Globus pallidus (tissue), 1 donor: ENCODE measurements at places on chromosomes 7 and 10.

DNA sequence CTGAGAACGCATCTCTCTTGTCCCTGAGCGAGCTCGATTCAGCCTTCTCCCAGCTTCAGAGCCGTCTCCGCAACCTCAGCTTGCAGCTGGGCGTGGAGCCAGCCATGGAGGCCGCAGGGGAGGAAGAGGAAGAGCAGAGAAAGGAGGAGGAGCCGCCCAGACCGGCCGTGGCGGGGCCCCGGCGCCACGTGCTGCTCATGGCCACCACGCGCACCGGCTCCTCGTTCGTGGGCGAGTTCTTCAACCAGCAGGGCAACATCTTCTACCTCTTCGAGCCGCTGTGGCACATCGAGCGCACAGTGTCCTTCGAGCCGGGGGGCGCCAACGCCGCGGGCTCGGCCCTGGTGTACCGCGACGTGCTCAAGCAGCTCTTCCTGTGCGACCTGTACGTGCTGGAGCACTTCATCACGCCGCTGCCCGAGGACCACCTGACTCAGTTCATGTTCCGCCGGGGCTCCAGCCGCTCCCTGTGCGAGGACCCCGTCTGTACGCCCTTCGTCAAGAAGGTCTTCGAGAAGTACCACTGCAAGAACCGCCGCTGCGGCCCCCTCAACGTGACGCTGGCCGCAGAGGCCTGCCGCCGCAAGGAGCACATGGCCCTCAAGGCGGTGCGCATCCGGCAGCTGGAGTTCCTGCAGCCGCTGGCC is 43.2 kb downstream of the CHST3 start:
- DNase-seq = peak; percentile 74

- no peak for DNase-seq
Measured at GRCh38 chr7:46658281-46658680, 737.2 kb upstream of the IGFBP3 start.

DNA sequence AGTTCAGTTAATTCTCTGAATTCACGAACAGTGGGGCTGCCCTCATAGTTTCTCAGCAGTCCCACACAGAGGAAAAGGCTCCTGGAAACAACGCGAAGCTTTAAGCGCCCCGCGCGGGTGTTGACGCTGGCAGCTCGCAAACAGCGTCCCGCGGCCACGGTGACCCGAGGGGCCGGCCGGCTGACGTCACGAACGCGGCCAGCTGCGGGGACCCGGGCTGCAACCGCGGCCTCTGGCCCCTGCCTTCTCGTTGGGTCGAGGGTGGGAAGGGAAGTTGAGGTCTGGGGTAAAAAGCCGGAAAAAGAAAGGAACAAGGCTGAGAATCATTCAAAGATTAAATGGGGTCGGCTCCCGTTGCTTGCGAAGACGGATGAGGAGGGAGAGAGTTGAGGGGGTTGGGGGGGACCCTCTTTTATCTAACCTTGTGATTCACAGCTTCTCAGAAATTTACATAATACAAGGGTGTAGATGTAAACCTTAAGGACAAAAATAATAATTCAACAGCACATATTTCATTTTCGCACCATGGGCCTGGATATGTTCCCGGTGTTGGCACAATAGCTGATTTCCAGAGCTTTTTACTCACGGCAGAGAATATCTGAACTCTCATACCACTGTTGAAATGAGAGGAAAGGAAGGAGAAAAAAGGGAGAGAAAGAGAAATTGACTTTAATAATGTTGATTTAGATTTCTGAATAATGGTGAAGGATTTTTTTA is 7.3 kb upstream of the FEZF1 start:
- DNase-seq = no peak

GRCh38 chr10:22780474-22780885 is 66.1 kb upstream of the PIP4K2A start:
- peak; percentile 55 for DNase-seq

GRCh38 chr7:136294977-136295376 is 317.8 kb upstream of the MTPN start:
- no peak for DNase-seq

DNA sequence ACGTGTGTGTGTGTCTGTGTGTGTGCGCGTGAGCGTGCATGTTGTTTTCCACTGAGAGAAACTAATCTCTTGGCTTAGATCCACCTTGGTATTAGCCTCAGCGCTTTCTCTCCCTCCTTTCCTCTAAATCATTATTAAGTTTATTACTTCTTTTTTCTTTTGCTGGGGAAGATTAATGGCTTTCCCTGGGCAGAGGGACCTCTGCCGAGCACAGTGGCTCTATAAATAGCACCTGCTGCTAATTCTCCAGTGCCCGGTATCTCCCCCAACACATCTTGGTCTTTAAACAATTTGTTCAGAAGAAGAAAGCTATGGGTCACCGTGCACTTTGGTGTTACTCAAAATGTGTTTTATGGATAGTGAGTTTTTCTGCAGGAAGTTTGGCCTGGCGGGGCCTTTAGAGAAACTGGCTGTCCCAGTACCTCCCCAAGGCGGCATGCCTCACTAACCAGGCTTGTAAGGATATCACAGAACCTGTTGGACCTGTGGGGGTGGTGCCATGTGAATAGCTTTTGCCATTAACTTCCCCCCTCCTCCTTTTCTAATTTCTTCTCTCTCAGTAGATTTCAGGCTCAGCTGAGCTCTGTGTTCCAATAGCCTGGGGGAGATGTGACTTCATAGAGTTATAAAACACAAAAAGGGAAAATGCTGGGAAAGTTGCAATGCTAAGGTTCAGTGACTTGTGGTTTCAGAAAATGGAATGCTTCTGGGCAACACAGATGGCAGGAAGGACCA is 70.1 kb upstream of the RAB11FIP2 start:
- no peak for DNase-seq

DNA sequence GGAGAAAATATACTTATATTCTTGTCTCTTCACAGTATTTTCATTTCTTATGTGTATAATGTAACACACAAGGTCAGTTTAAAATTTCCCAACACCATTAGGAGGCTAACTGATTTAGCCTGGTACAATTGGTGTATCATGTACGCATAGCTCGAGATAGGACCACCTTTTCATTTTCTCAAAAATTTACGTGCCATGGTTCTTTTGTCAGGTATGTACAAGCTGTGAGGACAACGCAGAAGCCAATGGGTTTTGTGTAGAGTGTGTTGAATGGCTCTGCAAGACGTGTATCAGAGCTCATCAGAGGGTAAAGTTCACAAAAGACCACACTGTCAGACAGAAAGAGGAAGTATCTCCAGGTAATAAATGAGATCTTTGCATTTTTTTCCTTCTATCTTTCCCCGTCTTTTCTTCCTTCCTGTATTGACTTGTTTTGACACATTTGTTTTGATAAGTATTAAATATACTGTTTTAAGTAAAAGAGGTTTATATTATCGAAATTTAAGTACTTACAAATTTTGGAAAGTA is 55.0 kb downstream of the TRIM24 start:
- no peak for DNase-seq

DNA sequence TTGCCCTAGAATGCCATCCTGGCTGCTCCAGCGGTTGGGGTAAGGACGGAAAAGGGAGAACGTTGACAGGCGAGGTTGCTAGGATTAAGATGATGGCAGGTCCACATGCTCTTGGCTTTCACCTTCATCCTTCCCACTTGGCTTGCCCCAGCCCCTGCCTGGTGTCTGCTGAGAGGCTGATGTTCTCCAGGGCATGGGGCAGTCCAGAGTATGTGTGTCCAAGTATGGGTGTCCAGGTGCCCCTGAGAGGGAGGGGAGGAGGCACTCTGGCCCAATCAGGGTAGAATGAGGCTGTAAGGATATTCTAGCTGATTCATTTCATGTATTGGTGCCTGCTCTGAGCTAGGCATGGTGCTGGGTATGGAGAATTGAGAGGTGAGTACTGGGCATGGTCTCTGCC is 12.6 kb downstream of the NEURL1 start:
- DNase-seq = no peak

DNA sequence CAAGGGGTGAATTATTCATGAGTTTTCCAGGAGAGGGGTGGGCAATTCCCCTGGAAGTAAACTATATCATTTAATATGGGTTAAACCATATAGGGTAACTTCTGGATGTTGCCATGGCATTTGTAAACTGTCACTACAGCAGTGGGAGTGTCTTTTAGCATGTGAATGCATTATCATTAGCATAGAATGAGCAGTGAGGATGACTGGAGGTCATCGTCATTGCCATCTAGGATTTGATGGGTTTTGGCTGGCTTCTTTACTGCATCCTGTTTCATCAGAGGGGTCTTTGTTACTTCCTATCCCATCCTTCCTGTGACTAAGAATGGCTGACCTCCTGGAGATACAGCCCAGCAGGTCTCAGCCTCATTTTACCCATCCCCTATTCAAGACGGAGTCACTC is 139.5 kb upstream of the PRKCQ start:
- DNase-seq = no peak

DNA sequence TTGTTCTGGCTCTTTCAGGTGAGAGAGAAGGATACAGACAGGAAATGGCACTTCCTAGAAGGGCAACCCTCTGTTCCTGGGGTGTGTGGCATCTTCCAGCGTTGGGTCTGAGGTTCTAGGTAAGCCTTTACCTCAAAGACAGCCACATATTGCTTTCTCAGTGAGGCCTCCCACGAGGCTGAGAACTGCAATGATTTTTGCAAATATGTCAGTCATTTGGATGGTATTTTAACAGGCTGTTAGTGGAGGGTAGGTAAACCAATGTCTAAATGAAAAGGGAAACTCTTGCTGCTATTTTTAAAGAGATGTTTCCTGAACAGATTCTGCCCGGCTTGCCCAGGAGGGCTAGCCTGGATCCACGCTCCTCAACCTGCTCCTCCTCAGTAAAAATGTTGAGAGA is 240.3 kb upstream of the KLF6 start:
- DNase-seq = no peak

DNA sequence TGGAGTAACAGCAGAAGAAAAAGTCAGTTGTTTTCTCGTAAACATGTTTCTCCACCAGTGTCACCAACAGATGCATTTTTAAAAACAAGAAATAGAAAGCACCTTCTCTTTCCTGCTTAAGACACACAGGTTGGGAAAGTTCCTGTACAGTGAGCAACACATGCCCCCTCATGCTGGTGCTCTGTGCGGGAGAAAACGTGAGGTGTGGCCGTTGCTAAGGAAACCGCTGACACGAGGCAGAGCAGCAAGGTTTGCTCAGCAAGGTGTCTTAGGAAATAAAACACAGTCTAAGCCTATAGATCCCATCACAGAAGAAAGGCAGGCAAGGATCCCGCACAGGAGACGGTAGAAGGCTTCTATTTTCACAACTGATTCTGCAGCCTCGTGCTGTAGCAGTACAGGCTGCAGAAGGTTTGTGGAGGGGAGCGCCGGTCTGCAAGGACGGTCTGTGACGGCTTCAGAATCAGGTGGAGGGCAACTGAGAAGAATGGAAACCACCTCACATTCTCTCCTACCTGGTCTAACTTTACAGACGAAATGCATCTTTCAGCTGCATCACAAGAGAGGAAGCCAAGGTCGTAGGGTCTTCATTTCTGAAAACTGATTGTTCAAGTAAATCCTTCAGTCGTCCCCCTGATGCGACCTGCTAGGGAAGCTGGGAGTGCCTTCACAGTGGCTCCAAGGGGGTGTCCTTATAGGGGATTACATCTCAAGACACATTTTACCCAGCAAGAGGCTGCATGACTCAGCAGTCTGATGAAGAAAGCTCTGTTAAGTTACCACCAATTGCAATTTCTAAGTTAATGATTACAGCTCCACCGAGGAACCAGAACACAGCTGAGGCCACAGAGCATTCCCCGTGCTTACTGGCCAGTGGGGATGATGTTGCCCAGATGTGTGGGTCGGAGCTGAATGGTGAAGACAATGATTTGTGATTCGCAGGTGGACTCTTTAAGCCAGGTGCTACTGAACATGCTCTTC is 150.7 kb upstream of the KLF14 start:
- no peak for DNase-seq

- DNase-seq = no peak
Measured at GRCh38 chr7:13017333-13017857, 330.0 kb downstream of the ARL4A start.

- DNase-seq = no peak
Measured at GRCh38 chr7:112763996-112764395, 26.2 kb downstream of the TMEM168 start.

DNA sequence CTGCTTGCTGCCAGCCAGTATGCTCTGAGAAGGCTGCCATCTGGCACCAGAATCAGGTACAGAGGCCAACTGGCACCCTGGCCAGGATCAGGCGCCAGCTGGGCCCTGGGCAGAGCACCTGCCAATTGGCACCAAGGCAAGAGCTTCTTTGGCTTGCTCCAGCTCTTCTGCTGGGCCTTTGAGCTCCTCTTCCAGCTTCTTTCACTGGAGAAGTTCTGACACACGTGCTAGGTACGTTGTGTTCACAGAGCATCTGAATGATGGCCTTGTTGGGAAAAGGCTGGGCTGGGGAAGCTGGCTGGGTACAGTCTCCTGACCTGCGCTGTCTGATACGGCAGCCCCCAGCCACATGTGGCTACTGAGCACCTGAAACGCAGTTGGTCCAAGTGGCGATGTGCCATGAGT is 31.7 kb upstream of the OPALIN start:
- DNase-seq = peak; percentile 78

DNA sequence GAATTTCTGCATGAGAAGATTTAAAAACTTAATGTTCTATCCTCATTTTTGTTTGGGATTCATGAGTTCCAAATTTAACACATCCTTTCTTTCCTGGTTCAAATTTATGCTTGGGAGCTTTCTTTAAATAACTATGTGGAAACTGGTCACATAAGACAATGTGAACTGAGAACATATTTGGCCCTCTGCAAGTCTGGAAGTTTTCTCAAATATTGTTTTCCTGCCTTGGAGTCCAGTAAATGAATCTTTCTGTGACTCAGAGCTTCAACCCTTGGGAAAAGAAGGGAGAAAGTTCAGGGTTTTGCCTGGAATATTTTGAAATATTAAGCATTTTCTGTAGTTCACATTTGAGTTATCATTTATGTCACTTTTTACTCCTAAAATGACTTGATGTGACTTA is 559.0 kb upstream of the NRP1 start:
- no peak for DNase-seq

- DNase-seq = no peak
Measured at GRCh38 chr7:712381-713138, 13.9 kb upstream of the DNAAF5 start.

- DNase-seq = no peak
Measured at GRCh38 chr10:112831859-112832258, 118.2 kb upstream of the TCF7L2 start.

GRCh38 chr7:138625849-138626230 is 75.3 kb downstream of the SVOPL start:
- DNase-seq = no peak

GRCh38 chr7:18896343-18896975 is 221.0 kb downstream of the TWIST1 start:
- no peak for DNase-seq

DNA sequence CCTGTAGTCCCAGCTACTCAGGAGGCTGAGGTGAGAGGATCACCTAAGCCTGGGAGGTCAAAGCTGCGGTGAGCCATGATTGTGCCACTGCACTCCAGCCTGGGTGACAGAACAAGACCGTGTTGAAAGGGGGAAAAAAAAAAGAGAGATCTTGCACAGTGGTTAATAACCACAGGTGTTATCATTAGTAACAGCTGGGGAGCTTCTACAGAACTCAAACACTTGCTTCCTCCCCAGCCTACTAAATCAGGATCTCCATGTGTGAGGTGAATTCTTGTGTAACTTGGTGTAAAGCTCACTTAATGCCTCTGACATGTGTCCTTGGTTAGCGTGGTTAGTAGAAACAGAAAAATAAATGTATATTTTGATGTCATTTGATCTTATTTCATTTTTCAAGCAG is 43.9 kb upstream of the BMS1 start:
- no peak for DNase-seq

GRCh38 chr10:64408391-64409183 is 887.4 kb downstream of the REEP3 start:
- DNase-seq = no peak
